ENCODE measurements at places on chromosomes 3 and 15.

DNA sequence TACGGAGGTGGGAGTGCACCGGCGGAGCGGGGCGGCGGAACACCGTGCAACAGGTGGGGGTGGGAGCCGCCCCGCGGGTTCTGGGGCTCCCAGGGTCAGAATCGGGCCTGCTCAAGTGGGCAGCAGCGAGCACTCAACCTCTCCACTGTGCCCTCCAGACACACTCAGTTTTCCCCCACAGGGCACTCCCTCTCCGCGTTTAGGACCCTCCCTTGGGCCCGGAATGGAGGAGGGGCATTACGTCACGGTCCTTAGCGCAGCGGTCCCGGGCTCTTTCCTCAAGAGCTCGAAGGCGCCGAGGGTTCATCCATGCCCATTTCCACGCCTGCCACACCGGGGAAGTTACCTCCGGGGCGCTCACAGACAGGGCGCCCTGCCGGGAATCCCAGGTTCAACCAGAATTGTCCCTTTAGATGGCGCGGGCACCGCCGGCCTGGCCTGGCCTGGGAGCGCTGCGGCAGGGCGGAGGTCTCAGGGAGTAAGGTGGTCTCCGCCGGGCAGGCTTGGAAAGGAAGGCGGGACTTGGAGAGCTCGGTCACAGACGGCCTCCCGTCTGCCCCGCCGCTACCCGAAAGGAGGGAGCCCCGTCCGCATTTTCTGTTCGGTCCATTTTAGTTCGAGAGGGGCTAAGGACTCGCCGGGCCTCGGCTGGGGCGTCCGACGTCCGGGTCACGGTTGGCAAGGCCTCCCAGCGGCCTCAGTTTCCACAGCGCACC, 5.1 kb downstream of the RNU6-1 start:
- no peak for DNase-seq

DNA sequence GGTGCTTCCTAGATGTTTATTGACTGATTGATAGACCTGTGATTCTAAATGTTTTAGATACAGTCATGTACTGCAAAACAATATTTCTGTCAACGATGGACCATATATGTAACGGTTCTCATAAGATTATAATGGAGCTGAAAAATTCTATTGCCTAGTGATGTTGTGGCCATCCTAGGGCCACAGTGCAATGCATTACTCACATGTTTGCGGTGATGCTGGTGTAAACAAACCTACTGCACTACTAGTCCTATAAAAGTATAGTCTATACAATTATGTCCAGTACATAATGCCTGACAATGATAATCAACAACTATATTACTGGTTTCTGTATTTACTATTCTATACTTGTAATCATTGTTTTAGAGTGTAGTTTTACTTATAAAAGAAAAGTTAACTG, 46.8 kb downstream of the CHST2 start:
- no peak for DNase-seq

GRCh38 chr3:139265131-139266016, 78.4 kb upstream of the MRPS22 start:
- no peak for DNase-seq

GRCh38 chr3:69240651-69241568, 118.5 kb upstream of the LMOD3 start:
- no peak for DNase-seq

DNA sequence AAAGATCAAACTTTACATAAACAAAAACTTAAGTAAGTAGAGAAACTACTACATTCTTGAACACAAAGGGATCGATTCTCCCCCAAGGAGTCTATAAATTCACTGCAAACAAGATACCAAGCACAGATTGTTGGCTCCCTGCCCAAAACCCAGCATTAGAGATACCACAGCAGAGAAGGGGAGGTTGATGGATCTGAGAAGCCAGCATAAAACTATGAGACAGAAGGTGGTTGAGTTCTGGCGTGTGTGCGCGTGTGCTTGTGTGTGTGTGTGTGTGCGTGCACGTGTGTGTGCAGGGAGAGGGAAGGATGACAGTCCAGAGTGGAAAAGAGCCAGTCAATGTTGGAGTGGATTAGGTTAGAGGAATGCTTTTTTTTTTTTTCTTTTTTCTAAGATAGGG, 143.2 kb upstream of the PRR20G start:
- peak; percentile 92 for DNase-seq

- no peak for DNase-seq
These were observed 14.4 kb downstream of the EFCC1 start for GRCh38 chr3:129015388-129016105.

GRCh38 chr15:69086427-69087204, 72.1 kb downstream of the NOX5 start:
- DNase-seq = no peak

DNA sequence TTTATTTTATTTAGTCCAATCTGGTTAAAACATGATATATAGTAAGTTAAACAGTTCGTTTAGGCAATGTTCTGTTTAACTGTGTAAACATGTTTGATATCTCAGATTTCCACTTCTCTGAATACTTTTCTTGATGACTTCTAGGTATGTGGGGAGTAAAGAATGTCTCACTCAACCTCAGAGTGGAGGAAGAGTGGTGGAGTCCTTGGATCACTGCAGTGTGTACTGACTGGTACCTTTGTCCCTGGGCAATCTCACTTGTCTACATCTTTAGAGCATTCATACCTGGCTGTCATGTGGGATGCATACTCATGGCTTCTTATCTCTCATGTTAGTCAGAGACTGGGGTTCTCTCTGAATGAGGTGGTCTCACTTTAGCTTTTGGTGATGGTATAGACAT, 15.6 kb downstream of the GADL1 start:
- DNase-seq = no peak

GRCh38 chr15:79073336-79073735, 17.2 kb downstream of the RASGRF1 start:
- no peak for DNase-seq

DNA sequence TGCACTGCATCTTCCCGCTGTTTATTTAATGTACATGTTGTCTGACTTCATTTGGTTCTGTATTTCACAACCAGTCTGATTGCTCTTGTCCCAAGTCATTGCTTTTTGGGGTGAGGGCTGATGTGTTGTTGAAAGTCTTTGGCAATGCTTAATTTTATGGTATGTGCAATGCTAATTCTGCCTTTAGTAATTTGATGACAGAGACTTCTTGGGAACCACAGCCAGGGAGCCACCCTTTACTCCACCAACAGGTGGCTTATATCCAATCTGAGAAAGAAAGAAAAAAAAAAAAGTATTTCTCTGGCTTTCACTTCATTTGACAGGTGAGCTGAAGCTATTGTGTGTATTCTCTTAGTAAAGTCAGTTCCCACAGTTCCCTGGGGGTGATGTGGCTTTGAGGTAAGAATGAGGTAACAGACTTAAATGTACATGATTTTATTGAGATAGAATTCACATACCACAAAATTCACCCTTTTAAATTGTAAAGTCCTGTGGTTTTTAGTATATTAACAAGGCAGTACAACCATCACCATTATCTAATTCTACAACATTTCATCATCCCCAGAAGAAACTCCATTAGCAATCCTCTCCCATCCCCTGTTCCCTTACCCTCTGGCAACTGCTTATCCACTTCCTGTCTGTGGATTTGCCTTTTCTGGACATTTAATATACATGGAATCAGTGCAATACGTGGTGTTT, 97.3 kb downstream of the SLCO3A1 start:
- DNase-seq = no peak

GRCh38 chr3:38588995-38589937, 60.2 kb downstream of the SCN5A start:
- no peak for DNase-seq

DNA sequence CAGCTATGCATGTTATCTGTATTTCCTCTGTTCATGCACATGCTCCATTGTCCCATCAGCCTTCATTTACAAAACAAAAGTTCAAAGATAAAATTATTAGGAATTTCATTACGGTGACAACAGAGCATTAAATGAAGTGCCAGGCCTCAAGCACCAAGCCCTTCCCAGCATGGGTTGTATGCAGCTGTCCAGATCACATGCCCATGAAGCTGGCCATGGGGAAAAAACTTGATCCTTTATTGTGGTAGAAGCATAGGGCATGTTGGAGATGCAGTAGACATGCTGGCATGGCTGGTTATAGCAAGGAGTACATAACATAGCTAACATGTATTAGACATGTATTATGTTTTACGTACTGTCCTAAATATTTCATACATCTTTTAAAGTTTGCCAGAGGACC, 4.1 kb upstream of the THRB start:
- no peak for DNase-seq

- DNase-seq = no peak
These were observed 131.4 kb upstream of the UBE2E2 start for GRCh38 chr3:23071758-23072157.

DNA sequence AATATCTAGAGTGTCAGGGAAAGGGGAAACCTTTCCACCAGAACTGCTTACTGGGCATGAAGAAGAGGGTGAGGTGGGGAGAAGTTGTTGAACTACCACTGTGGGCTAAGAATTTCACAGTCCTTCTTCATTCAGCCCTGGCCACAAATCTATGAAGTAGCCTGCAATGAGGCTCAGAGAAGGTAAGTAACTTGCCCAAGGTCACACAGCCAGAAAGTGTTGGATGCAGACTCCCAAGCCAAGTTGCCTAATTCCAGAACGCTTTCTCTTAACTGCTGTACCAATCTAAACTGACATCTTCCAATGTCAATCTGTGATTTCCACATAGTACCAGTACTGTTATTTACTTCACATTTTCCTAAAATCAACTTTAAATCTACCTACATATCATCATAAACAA, 2.1 kb downstream of the CYP1A1 start:
- no peak for DNase-seq

- peak; percentile 48 for DNase-seq
These were observed 126.4 kb downstream of the GREM1 start for GRCh38 chr15:32844118-32844711.

DNA sequence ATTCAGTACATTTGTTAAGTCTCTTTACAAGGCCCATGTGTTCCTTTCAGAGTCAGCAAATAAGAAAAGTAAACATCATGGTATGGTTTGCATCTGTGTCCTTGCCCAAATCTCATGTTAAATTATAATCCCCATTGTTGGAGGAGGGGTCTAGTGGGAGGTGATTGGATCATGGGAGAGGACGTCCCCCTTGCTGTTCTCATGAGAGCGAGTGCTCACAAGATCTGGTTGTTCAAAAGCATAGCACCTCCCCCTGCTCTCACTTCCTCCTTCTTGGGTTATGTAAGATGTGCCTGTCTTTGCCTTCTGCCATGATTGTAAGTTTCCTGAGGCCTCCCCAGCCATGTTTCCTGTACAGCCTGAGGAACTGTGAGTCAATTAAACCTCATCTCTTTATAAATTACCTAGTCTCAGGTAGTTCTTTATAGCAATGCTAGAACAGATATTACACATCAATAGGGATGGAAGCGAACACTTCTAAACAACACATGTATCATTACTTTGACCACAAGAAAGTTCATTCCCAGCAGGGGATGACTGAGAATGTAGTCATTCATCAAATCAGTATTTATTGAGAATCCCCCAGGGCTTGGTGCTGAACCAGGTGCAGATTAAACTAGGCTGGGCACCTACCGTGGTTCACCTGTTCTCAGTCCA, 4.1 kb downstream of the EFCAB12 start:
- no peak for DNase-seq

- DNase-seq = peak; percentile 10
These were observed 55.8 kb upstream of the TSPAN3 start for GRCh38 chr15:77126529-77127326.

- DNase-seq = no peak
These were observed 2.3 kb upstream of the ZNF774 start for GRCh38 chr15:90349821-90350220.

GRCh38 chr3:15998911-15999310, 175.6 kb upstream of the GALNT15 start:
- DNase-seq = peak; percentile 20

GRCh38 chr15:75531041-75531450, 48.1 kb downstream of the PTPN9 start:
- DNase-seq = no peak

GRCh38 chr3:25592510-25592968, 72.2 kb downstream of the TOP2B start:
- DNase-seq = peak; percentile 40

DNA sequence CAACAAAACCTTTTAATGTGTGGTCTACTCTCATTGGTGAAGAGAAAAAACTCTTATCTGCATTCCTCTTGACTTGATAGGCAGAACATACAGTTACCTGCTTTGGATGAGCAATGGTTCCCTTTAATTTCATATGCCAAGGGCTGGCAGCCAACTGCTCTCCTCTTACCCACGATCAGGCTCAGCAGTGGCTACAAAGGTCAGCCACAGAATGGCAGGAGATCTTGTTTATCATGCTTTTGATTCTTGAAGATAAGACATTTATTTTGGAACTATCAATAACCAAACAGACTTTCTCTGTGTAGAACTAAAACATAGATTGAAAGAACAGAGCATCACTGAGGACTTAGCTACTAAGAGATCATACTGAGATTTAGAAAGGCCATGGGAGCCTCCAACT, 6.1 kb upstream of the IREB2 start:
- DNase-seq = no peak

DNA sequence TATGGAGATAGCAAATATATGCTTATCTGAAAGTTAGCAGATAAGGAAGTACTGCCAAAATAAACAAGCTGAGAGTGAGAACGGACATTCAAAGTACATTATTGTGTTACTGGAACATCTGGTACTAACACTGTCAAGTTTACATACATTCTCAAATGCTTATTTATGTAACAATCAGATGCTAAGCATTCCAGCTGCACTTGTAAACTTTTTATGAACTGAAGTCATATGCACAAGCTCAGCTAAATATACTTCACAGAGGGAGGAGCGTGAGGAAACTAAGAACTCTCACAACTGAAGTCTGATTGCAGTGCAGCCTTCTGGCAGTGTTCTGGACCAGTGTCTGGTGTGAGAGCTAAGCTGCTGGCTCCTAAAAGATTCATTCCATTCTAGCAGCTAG, 223.7 kb upstream of the NANOGP8 start:
- no peak for DNase-seq

GRCh38 chr3:99506-99905, 97.1 kb upstream of the CHL1 start:
- no peak for DNase-seq

DNA sequence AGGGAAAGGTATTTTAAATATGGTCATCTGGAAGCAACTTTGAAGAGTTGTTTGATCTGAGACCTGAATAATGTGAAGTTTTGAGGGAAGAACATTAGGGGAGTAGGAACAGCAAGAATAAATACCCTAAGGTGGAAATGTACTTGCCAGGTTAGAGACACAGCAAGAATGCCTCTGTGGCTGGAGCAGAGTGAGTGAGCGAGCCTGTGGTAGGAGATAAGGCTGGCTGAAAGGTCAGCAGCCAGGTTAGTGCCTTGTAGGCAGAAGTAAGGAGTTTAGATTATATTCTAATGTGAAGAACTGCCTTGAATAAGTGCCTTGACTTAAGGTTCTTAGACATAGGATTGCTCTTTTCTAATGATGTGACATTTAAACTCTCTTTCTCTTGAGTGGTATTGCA, 18.3 kb downstream of the LRRC49 start:
- no peak for DNase-seq

- DNase-seq = peak; percentile 51
These were observed 78.6 kb downstream of the RNF13 start for GRCh38 chr3:149891621-149892020.

GRCh38 chr3:123892195-123892594, 8.1 kb upstream of the MYLK start:
- no peak for DNase-seq

Data from NCI-H2171 treated with DMSO at 0.1 percent for 48 hours (cell line).